ENCODE measurements at places on chromosomes 11 and 22.

- no peak for DNase-seq
Measured at GRCh38 chr11:19975414-19975990, 184.8 kb downstream of the DBX1 start.

DNA sequence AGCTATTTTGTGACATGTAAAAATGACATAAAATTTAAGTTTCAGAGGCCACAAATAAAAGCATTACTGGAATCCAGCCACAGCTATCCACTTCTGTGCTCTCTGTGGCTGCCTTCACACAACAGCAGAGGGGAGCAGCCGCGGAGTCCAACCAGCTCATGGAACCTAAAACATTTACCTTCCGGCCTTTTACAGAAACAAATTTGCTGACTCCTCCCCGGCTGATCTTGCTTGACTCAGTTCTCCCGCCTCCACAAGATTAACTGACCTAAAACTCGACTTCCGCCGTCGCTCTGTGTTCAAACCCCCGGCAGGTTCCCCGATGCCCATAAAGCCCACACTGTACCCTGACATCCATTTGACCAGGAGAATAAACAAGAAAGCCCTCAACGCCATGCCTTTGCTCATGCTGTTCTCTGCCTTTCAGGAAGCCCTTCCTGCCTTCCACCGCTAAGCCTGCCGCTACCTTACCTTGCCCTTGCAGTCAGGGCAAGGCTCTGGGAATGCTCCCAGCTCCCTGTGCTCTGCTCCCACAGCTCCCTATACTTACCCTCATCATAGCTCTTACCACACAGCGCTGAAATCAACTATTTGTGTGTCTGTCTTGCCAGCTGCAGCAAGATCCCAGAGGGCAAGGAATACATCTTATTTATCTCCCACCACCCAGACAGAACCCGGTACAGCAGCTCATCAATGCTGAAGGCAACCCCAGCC is 35.4 kb downstream of the MICAL3 start:
- DNase-seq, result no peak

DNA sequence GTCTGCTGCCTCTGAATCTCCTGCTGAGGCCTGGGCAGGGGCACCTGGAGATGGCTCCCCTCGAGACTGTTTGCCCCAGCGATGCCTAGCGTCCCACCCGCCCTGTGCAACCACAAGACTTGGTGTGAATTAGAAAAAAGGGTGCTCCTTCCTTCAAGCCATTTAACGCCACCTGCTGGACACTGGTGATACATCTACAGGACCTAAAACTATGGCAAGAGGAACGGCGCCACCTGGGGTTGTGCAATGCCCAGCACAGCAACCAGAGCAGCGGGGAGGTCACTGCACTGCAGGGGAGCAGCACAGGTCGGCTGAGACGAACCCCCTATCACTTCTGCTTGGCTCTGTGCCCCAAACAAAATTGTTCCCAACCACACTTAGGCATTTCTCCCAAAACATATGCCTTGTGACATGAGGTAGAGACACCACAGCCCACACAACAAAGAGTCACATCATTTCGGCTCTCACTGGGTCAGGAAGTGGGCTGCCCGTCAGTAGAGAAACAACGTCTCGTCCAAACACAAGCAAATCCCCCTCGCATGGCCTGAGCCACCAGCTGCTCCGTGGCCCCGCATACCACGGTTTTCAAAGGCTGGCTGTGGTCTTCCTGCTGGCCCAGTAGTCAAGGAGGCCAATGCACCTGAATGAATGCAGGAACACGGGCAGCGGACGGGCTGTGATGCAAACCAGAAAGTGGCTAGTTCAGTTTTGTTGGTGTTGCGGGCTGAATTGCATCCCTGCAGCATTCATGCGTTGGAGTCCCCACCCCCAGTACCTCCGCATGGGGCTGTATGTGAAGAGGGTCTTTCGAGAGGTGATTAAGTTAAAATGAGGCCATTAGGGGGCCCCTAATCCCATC is 171.9 kb downstream of the SHANK2 start:
- peak; percentile 69 for DNase-seq

GRCh38 chr11:85661972-85662664 is 2.8 kb downstream of the CREBZF start:
- DNase-seq, result no peak

DNA sequence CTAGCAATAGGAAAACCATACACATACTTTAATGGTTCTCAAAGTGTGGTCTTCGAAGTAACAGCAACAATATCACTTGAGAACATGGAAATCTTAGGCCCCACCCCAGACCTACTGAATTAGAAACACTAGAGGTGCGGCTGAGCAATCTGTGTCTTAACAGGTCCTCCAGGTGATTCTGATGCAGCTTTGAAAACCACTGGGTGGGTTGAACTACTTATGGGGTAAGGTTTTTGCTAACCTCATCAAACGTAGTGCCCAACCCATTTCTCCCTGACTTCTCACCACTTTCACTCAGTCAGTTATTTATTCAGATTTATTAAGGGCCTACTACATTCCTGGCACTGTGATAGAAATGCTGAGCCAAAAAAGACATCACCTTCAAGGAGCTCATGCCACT is 3.7 kb downstream of the MPZL2 start:
- no peak for DNase-seq

DNA sequence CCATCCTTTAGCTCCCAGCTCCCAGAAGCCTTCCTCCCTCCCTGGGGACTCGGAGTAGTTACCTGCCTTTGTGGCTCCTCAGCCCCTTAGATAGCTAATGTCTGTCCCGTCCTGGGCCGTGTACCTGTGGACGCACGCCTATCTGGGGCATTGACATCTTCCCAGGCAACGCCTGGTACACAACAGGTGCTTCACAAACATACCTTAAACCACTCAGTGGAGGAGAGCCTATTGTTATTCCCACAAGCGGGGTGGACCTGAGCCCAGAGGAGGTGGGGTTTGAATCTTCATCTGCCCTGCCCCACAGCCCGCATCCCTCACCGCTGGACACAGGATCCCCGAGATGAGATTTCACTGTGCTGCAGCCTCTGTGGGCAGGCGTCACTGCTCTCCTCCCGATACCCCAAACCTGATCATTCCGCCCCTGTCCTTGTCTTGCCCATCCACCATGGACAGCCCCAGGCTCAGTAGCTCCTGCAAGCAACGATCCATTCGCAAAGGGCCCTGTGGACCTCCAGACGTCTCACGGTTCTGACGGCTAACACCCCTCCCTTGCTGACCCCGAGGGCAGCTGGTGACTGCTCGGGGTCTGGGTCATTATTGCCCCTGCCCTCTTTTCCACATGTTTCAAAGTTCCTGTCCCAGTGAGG is 73.8 kb upstream of the SHISAL1 start:
- DNase-seq, result peak; percentile 13
